ENCODE measurements at places on chromosomes 7 and 10.

DNA sequence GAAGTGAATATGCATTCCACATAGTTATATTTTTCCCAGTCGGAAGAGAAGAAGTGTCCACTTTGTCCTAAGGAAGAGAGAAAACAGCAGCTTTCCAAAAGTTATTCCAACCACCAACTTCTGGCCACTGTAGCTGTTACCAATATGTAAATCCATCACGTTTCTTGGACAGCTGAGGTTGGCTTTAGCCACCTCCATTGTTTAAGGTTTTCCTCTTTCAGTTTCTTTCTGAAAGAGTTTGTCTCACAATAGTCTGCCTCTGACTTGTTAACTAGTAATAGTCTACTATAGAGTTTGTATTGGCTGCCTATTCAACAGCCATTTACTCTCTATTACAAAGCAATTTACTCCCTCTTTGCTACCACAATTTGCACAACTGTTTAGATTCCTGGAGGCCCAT is 457.6 kb upstream of the LRRN3 start:
- no peak for DNase-seq

DNA sequence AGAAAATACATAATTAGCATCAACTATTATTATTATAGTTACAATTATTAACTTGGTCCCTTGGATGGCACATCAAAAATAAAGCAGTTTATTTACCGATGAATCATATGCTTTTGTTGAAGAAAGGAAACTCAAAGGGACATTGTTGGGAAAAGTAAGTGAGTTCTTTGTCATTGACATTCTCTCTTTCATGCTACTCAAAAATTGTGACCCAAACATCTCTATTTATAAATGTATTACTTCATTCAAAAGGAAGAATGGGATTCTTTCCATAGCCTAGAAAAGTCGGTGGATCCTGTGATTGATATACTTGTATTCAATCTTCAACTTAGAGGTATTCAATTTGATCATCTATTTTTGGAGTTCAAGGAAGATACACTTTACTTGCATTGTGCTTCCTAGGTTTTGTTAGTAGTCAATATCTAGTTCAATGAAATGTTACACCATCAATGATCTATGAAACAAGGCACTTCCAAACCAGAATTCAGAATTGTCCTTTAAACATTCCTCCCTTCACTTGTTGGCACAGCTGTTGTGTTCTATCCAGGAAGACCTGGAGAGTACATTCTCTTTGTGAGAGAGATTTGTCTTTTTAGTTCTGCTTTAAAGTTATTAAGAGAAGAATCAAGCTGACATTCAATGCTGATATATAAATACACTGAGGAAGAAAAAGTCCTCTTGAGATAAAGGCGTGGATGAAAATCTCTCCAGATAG is 235.2 kb downstream of the TMEM26 start:
- DNase-seq = no peak

GRCh38 chr7:46764100-46764936 is 817.6 kb downstream of the TNS3 start:
- DNase-seq = peak; percentile 99

DNA sequence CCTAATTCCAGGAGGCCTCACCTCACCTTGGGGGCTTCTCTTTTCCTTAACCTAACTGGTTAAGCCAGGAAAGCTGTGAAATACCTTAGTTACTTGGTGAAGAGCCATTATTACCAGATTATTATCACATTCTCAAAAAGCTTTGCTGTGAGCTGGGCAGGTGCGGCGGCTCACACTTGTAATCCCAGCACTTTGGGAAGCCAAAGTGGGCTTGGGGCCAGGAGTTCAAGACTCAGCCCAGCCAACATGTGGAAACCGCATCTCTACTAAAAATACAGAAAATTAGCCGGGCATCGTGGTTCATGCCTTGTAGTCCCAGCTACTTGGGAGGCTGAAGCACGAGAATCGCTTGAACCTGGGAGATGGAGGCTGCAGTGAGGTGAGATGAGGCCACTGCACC is 102.4 kb upstream of the KLF6 start:
- no peak for DNase-seq

GRCh38 chr7:44776211-44776610 is 20.3 kb upstream of the PPIA start:
- DNase-seq = no peak

DNA sequence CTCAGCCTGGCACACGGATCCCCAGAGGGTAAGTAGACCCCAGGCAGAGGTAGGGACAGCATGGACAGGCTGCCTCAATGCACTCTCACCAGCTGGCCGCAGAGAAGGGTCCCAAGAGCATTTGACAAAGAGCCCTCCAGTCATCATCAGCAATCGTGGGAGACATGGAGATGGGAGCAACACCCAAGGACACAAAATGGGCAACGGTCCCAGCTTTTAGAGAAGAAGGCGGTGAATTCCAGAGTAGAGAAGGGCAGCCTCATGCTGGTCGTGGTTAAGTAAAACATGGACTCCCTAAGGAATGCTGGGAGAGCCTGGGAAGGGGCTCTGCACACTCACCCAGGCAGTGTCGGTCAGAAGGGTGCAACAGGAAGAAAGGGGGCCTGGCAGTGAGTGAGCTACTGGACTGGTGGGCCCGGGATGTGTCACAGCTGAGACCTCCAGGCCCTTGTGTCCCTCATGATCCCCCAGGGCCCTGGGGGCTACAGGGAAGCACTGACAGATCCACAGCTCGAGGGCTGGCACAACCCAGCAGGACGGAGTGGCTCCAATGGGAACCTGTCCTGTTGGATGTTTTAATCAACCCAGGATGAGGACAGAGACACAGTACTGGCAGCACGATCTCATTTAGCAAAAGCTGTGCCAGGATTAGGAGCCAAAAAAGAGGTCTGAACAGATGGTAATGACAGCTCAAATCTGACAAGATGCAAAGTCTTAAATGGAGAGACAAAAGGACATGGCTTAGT is 147.1 kb downstream of the NEURL1 start:
- DNase-seq = peak; percentile 70

DNA sequence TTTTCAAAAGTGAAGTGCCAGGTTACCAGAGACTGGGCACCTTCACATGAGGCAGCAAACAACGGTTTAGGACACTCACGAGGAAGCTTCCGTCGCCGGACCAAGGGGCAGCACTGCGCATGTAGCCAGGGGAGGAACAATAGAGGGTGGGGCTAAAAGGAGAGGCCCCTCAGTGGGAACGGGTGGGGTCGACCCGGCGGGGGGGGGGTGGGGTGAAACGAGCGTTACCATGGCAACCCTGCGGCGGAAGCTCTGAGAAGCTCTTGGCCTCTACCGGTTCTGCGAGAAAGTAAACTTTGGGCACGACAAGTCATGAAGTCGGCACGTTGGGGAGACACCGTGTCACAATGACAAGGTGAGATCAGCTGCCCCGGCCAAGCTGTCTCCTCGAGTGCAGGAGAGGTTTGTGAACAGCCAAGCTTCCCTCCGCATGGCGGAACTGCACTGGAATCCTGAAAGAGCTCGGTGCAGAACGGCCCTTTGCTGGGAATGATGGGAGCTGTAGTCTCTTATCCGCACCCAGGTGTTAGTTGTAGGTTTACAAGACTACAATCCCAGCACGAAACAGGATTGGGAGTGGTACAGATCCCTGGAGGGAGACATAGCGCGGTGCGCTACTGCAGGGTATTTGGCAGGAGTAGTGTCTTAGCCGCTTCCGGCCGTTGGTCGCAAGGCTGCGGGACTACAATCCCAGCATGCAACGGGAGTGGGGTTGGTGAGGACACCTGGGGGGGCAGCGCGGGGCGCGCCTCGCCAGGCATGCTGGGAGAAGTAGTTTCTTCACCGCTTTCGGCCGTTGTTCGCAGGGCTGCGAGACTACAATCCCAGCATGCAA is 72.8 kb upstream of the ZNF722 start:
- no peak for DNase-seq

- DNase-seq = peak; percentile 53
Measured at GRCh38 chr10:102593074-102593803, 51.0 kb upstream of the TRIM8 start.

DNA sequence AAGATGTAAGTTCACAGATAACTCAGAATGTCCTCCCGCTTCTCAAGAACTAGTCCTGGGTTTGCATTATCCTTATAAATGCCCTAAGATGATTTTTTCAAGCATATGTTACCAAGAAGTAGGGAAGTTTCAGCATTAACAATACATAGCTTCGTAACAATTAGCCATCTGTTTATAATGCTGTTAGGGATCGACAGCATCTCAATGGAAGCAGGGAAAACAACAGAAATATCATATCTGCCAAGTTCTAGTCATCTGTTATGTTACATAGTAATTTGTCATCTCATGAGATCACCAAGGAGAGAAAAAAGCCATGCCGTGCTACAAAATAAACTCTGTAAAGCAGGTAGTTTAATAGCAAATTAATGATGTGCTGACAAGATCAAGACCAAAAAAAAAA is 731.5 kb upstream of the C7orf33 start:
- DNase-seq = peak; percentile 11

DNA sequence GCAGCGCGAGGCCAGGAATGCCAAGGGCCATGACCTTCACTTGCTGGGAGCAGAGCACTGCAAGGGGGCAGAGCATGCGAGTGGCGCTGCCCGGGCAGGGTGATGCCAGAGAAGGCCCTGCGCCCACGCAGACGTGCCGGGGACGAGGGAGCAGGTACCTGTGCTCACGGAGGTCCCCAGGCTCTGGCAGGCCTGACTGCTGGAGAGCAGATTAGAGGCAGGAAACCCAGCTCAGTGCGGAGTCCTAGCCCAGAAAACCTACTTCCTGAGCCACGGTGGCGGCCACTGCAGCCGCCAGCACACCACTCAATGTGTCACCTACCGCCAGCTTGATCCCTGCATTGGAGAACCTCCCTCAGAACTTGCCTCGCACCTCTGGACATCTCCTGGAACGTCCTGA is 148.4 kb downstream of the MAD1L1 start:
- no peak for DNase-seq

DNA sequence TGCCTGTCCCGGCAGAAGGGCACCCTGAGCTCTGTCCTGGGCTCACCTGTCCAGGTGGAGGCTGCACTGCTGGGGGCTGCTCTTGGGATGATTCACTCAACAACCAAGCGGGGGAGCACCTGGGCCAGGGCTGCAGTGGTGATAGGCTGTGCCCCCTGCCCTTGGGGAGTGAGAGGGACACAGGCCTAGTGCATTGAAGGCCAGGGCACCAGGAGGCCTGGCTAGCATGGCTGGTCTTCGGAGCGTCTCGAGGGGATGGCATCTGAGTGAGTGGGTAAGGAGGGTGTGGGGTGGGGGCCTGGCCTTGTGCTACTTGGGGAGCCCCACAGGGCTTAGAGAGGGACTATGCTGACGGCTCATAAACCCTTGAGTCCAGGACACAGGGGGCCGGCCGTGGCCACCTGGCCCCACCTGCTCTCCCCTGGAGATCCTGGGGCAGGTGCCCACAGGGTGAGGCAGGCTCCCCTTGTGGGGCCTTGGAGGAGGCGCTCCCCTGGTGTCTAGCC is 3.1 kb downstream of the PWWP2B start:
- DNase-seq = no peak

DNA sequence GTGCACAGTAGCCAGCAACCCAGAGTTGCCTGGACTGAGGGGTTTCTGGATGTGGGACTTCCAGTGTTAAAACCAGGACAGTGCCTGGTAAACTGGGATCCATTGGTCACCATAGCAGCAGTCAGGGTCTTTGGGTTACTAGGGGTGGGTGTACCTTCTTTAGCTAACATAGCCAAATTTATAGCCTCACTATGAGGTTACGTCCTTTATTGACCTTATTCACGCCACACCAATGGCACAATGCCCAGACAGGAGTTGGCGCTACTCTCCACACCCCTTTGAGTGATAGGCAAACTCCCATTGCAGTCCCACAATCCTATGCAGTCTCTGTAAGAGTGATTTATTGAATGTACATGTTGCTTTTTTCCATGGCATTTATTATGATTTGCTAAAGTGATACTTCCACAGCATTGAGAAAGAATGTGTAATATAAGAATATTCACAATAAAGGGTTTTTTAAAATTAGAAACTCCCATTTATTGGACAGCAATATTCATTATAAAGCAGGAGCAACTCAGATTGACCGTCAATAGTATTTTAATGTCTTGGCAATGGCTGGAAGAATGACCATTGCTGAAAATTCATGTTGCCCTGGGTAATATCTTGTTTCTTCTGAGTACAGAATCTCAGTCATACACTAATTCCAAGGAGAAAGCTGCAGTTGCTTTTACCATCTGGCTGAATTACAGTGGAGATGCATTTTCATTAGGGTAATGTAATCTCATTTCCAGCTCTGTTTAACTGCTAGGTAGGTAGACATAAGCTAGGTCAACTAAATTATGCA is 26.1 kb downstream of the IFIT5 start:
- DNase-seq = no peak

GRCh38 chr10:104322416-104322782 is 15.9 kb downstream of the ITPRIP start:
- no peak for DNase-seq

GRCh38 chr10:85859859-85860258 is 506.7 kb downstream of the GRID1 start:
- no peak for DNase-seq

- DNase-seq = peak; percentile 84
Measured at GRCh38 chr7:117041007-117041406, 87.7 kb downstream of the ST7 start.

GRCh38 chr10:122850705-122851640 is 5.3 kb upstream of the CUZD1 start:
- peak; percentile 29 for DNase-seq

DNA sequence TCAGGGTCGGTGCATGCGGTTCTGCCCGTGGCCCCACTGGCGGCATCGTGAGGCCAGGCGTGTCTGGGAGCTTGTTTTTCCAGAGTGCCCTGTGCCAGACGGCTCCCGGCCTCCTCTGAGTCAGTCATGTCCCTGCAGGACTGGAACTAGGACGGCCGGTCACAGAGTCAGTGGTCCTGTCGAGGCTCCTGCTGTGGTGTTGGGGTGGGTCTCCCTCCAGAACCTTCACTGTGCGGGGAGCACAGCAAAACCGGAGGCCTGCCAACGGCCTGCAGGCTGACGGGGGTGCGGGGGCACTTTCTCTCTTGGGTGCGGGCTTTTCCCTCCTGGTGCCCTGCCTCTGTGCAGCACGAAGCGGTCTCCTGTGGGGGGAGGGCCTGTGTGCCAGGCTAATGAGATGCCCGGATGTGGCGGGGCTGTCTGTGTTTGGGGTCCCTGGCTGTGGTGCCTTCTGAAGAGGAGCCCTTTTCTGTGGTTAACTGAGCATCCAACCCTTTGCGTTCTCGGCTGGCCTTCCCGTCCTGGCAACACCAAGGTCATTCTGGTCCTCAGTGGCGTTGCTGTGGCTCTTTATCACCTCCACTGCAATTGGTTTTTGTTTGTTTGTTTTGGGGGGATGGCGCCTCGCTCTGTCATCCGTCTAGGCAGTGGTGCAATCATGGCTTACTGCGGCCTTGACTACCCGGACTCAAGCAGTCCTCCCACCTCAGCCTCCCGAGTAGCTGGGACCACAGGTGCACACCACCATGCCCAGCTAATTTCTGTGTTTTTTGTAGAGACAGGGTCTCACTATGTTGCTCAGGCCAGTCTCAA is 8.0 kb downstream of the GET4 start:
- no peak for DNase-seq

GRCh38 chr10:71285180-71285545 is 33.9 kb upstream of the SLC29A3 start:
- DNase-seq = peak; percentile 28

GRCh38 chr7:36673703-36674102 is 50.6 kb downstream of the AOAH start:
- DNase-seq = no peak

- DNase-seq = peak; percentile 92
Measured at GRCh38 chr10:132532749-132533560, 4.6 kb upstream of the INPP5A start.
